ENCODE measurements at places on chromosomes 11 and 22.

DNA sequence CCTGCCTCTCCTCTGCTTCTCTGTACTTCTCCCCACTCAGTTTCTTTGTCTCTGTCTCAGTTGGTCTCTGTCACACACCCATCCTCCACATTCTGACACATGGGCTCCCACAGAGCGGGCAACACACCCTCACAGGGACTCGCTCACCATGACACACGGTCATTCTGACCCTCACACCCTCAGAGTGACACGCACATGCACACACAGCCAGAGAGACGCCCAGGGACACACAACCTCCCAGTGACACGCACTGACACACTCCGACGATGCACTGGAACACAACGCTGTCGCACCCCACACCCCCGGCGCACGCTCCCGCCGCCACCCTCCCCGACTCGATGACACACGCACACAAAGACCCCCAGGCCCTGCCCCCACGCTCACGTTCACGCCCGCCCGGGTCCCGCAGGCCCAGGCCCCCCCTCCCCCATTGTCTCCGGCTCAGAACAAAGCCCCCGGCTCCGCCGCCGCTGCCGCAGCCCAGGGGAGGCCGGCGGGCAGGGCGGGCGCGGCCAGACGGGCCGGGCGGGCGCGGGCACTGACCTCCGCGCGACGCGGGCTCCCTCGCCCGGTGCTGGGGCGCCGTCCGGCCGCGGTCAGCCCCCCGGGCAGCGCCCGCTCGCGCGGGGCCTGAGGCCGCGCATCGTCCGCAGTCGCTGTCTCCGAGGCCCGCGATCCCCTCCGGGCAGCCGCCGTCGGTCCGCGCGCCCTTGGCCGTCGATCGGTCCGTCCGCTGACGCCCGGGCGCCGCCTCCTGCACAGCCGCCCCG lies 404 bp downstream of the DCHS1 start:
- DNase-seq: peak; percentile 45

GRCh38 chr11:116840224-116840745 lies 2.9 kb upstream of the APOA1 start:
- DNase-seq: peak; percentile 16

DNA sequence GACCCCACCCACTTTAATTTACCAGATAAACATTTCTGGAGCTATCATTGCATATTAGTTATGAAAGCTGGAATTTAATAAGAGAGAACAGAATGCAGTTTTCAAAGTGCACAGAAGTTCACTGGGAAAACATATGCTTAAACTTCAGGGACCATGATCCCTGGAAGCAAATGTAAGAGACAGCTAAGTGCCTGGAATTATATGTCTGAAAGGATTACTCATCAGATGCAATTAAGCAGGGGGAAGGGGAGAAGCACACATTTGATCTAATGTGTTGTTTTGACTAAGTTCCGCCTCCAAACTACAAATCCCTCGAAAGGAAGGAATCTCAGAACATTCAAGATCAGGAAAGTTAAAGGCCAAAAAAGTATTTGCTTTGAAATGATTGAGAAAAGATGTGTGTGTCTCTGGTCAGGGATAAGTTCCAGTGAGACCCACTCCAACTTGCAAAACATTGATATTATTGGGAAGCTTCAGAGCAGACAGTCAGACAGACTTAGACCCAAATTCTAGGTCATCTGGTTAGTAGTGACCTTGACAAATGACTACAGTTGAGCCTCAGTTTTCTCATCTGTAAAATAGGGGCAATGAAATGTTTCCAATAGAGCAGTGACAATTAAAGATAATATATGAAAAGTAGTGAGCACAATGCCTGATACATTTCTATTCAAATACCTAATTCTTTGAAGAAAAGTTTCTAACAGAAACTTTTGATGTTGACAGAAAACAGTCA lies 147.6 kb downstream of the ME3 start:
- DNase-seq: peak; percentile 84

- DNase-seq: no peak
Observed at GRCh38 chr22:37591823-37592404, 12.0 kb upstream of the LGALS2 start.

GRCh38 chr11:14253421-14253820 lies 105.6 kb downstream of the RRAS2 start:
- no peak for DNase-seq

GRCh38 chr11:124674571-124674970 lies 867 bp downstream of the SPA17 start:
- no peak for DNase-seq

DNA sequence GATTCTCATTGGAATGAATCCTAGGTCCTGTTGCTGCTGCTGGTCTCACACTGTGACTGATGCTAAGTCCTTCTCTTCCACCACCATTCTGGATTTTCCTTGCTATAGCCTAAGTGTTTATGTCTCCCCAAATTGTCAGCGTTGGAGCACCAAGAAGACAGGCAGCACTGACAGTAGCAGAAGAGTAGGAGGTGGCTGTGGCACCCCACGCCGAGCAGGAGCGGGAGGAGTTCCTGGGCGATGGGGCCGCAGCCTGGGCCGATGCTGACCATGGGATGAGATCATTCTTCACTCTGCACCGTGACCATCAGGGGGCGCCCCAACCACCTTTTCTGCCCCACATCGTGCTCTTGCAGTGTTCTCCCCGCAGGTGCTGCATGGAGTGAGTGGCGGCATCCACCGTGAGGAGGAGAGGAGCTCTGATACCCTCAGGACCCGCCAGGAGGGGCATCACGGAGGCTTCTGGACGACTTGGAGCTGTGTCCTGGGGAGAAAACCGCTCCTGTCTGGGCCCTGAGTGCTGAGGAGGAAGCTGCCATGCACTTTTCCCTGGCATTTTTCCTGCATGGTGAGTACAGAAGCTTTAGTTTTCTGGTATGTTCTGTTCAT lies 57.0 kb downstream of the LRRC74B start:
- peak; percentile 51 for DNase-seq

DNA sequence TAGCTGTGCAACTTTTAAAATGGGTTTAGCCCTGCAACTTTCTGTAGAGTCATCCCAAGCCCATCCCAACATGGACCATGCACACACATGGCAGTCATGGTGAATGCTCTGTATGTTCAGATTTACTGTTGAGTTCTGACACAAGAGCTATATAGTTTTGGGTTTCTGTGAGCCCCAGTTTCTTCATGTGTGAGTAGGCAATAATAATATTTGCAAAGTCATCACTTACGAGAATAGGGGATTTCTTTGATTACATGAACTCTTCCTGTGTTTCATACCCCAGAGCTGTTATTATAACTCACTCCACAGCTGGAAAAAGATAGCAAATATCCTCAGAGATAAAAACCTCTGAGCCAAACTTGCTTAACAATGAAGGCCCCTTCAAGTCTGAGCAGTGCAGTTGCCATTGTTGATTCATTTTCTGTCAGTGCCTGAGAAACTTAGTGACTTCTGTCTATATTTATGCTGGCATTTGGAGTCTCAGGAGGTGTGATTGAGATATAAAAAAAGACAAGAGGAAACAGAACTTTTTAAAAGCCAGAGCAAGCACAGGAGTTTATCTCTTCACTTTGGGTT lies 767.9 kb upstream of the API5 start:
- DNase-seq: no peak

- no peak for DNase-seq
Observed at GRCh38 chr11:30321321-30321720, 1.6 kb upstream of the ARL14EP start.

DNA sequence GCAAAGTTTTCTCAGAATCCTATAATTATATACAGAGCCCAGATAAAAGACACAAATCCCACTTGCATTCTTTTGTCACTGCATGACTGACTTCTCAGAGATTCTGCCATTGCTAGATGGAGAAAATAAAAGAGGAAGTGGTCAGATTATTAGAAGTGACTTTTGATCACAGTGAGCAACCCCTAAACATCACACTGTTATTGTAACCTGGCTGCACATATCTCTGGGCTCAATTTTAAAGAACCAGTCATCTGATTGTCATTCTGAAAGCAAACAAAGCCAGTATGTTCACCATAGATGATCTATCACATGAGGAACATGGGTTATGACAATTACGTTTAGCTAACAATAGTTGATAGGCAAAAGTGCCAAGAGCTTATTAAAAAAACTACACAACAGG lies 47.8 kb downstream of the COPB1 start:
- DNase-seq: peak; percentile 34

DNA sequence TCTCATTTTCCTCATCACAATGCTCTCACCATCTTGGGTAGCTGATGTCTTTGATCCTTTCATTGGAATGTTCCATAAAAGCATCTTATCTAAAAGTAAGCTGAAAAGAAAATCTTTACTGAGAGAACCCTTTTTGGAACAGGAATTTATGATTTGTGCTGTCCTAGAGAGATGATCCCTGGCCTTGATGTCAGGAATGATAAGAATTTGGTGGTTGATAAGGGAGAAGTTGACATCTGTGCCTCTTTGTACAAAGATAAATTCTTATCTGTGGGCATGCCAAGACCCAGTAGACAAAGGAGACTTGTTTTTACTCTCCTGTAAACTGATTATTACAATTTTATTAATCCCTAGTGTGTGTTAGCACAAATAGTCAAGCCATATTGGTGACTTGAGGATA lies 36.9 kb downstream of the NAALAD2 start:
- DNase-seq: no peak

- no peak for DNase-seq
Observed at GRCh38 chr11:105197071-105197815, 57.7 kb upstream of the CARD18 start.

GRCh38 chr11:47178737-47179654 lies 2.3 kb upstream of the ARFGAP2 start:
- DNase-seq: no peak

GRCh38 chr11:72352859-72353551 lies 81.3 kb downstream of the CLPB start:
- DNase-seq: peak; percentile 79

GRCh38 chr11:68962527-68963250 lies 18.1 kb downstream of the MRGPRD start:
- DNase-seq: peak; percentile 26

DNA sequence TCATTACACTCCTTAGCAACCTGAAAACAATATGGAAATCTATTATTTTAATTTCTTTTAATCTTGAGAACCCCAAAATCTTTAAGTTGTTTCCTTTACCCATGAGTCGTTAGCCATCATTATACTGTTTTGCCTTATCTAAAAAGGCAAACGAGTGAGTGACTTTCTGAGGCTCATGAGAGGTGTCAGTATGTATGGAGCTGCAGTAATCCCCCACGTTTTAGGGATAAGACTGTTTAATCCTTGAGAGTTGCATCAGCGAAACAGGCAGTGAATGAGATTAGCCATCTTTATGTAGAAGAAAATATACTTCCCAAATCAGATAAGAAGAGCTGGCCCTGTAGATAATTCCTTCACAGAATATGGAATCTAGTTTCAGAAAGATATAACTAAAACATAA lies 1147.0 kb downstream of the DLG2 start:
- no peak for DNase-seq

GRCh38 chr22:47814474-47814873 lies 1052.0 kb downstream of the TBC1D22A start:
- DNase-seq: no peak

GRCh38 chr11:102653744-102654291 lies 28.7 kb upstream of the MMP20 start:
- DNase-seq: peak; percentile 9

DNA sequence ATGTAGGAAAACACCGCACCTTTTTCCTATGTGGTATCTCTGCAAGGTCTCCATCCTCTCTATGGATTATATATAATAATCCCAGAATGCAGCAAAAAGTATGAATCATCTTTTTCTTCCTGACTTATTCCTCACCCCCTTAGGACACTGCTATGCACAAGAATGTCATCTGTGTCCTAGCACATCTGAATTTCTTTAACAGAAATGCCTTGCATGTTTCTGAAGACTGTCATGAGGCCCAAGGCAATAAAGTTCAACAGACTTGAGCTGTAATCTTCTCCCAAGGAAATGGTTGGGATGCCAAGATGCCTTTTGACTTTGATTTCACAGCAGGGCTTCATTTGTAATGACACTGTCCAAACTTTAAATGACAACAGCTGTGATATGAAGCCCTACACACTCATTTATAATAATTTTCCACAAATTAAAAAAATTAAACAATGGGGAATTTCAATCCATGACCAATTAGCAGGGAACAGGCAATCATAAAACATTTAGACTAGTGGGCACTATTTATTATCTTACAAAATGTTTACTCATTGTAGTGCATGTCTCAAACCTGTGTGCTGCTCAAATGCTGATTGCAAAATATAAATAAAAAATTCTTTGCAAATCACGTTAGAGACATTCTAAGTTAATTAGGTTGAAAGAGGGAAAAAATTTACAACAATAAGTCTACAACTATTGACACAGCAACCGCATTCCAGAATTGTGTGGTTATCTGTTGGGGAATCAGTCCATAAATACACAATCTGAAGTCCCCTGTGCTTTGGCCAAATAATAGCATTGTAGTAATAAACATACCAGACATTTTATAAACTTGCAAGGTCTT lies 242.3 kb downstream of the SWAP70 start:
- peak; percentile 99 for DNase-seq

- no peak for DNase-seq
Observed at GRCh38 chr11:117435326-117435725, 107.7 kb downstream of the CEP164 start.

DNA sequence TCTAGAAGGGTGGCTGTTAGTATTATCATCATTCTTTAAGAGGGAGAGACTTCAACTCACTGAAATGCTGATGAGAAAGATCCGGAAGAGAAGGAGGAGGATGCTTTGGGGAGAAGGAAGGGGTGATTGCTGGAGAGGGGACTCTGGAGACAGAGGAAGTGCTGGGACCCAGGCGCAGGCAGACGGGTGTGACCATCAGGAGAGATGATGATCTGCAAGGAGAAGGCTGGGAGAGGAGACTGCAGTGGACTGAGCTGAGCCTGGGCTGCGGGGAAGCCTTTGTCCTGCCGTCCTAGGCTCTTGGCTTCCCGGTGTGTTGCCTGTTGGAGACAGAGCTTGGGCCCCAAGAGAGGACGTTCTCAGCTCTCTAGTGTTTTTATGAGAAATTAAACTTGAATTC lies 22.6 kb downstream of the RASD2 start:
- no peak for DNase-seq

GRCh38 chr11:116413301-116414242 lies 359.2 kb downstream of the BUD13 start:
- no peak for DNase-seq

Data from fibroblast of skin of right biceps (primary cell).